HT1080 (cell line): ENCODE measurements at places on chromosomes 11 and 22. TPM values are rescaled to one million over a fixed set of nuclear protein-coding genes. Genes with fewer than 3 reads are reported as not detected.

The NELL1 gene
- total RNA-seq: not detected in 2 replicates

The NLRP14 gene
- total RNA-seq: not detected in 2 replicates

The SCN4B gene
- total RNA-seq: not detected in 2 replicates

The BACE1-AS gene
- total RNA-seq: 1.3 and 3.8 TPM in 2 replicates

The CD3G gene
- total RNA-seq: not detected in 2 replicates

The ANO5 gene
- 0.06 and 0.07 TPM in 2 replicates for total RNA-seq

The APOA4 gene
- total RNA-seq: not detected in 2 replicates

The TRIM48 gene
- total RNA-seq: not detected in 2 replicates

The OR5F1 gene
- total RNA-seq: not detected in 2 replicates

The GLYATL1 gene
- 1.0 and 2.6 TPM in 2 replicates for total RNA-seq

The ACRV1 gene
- total RNA-seq: 0.10 TPM in 1 of 2 replicates, not detected in the other

The OR10D3 gene
- not detected in 2 replicates for total RNA-seq

The SAA4 gene
- not detected in 2 replicates for total RNA-seq

The MISFA gene
- total RNA-seq: 0.73 TPM in 1 of 2 replicates, not detected in the other

The SLC22A8 gene
- total RNA-seq: not detected in 2 replicates

The SWAP70 gene
- total RNA-seq: 14.7 and 20.4 TPM in 2 replicates

The OR4A16 gene
- not detected in 2 replicates for total RNA-seq

The HSPB2 gene
- total RNA-seq: not detected in 2 replicates

The EHF gene
- 0.27 TPM in 1 of 2 replicates, not detected in the other for total RNA-seq

The LYVE1 gene
- total RNA-seq: not detected in 2 replicates

The POU2AF2 gene
- not detected in 2 replicates for total RNA-seq

The FGF3 gene
- not detected in 2 replicates for total RNA-seq

The F2 gene
- total RNA-seq: not detected in 2 replicates

The SLC22A12 gene
- total RNA-seq: not detected in 2 replicates

The CREB3L1 gene
- total RNA-seq: 3.3 and 5.1 TPM in 2 replicates

The TRIM29 gene
- 0.07 TPM in 1 of 2 replicates, not detected in the other for total RNA-seq

The POU2F3 gene
- total RNA-seq: 0.33 TPM in 1 of 2 replicates, not detected in the other

The MS4A3 gene
- total RNA-seq: not detected in 2 replicates

The GLB1L3 gene
- total RNA-seq: 0.03 and 0.10 TPM in 2 replicates

The MRPL21 gene
- total RNA-seq: 163 and 206 TPM in 2 replicates

The CD3D gene
- total RNA-seq: 1.0 and 4.0 TPM in 2 replicates

The TRPM5 gene
- total RNA-seq: 0.05 TPM in 1 of 2 replicates, not detected in the other

The PSMD13 gene
- total RNA-seq: 403 and 416 TPM in 2 replicates

The CCDC88B gene
- 4.9 and 7.1 TPM in 2 replicates for total RNA-seq

The PYGM gene
- total RNA-seq: 0.02 TPM in 1 of 2 replicates, not detected in the other

The OR8A1 gene
- total RNA-seq: not detected in 2 replicates

The PATE4 gene
- not detected in 2 replicates for total RNA-seq

The HTR3B gene
- not detected in 2 replicates for total RNA-seq

The MIOX gene
- 0.13 TPM in 1 of 2 replicates, not detected in the other for total RNA-seq

The CD248 gene
- not detected in 2 replicates for total RNA-seq

The OR4D5 gene
- total RNA-seq: not detected in 2 replicates
